ENCODE measurements at places on chromosomes 11 and 22. TPM values are rescaled to one million over a fixed set of nuclear protein-coding genes. Genes with fewer than 3 reads are reported as not detected.

The MISFA gene
- 0.93 TPM for total RNA-seq

The DUSP8 gene
- total RNA-seq: 1.1 TPM

The OR52K2 gene
- total RNA-seq: not detected

The DTX4 gene
- total RNA-seq: 0.16 TPM

The CASP5 gene
- not detected for total RNA-seq

The MAPK8IP1 gene
- 0.57 TPM for total RNA-seq

The VWCE gene
- 19.6 TPM for total RNA-seq

The OR10A2 gene
- not detected for total RNA-seq

The TMPRSS6 gene
- total RNA-seq: 27.8 TPM

The CARD18 gene
- total RNA-seq: not detected

The SYT7 gene
- not detected for total RNA-seq

The E2F8 gene
- total RNA-seq: 35.8 TPM

The INPPL1 gene
- 132 TPM for total RNA-seq

DNA sequence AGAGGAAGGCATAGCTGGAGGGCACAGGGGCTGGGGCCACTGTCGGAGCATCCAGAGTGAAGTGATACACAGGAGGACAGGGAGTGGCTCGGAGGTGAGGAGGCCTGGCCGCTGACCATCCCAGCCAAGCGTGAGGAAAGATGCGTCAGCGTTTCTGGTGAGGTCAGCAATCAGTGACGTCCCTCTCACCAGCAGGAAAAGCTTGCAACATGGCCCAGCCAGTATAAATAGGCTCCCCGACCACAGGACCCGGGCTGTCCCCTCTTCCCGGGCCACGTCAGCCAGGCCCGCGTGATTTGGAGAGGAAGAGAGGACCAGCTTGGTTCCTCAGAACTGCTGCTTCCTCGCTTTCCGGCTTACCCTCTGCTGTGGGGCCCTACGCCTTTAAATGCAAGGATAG is 4.2 kb upstream of the OSM start:
- no peak for DNase-seq

DNA sequence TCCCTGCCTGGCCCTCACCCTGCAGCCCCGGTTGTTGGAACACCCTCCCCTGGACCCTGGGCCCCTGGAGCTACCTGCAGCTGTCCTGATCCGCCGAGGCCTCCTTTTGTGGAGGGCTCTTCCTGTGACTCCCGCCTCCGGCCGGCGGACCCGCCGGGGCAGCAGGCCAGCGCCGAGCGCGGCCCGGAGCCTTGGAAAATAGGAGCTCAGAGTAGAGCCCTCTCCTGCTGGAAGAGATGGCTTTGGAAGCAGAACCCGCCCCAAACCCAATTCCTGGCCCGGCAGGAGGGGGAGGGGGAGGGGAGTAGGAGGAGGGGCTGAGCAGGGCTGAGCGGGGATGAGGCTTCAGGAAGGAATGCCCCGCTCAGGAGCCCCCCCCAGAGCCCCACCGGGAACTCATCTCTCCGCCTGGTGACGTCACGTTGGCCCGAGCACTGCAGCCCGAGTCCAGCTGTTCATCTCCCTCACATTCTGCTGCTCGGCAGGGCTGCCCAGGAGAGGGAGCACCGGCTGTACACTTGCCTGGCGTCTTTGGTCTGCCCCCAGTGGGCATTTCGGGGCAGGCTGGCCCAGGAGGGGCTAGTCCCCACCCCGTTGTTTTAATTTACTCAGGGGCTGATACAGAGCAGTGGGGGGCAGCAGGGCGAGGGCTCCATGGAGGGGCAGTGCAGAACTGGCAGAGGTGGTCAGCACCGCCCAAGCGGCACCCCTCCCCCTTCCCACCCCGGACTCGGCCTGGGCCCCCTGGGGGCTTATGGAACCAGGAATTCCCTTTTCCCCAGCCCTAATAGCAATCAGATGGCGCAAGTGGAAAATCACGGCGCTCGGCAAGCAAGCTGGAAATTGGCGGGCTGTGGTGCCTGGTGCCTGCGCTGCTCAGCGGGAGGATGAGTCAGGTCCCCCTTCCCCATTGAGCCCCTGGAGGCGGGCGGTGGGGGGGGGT is at the start of gene MRGPRF:
Gene MRGPRF (minus strand): TSS at position 238 of the 943 bp plus-strand sequence. CDS start 3,345 bp downstream, outside the sequence.
- no peak for DNase-seq

- no peak for DNase-seq
Observed at GRCh38 chr11:124791626-124792341, 8.4 kb downstream of the MSANTD2 start.

GRCh38 chr11:44974402-44975000 is 23.8 kb upstream of the TP53I11 start:
- DNase-seq: no peak

DNA sequence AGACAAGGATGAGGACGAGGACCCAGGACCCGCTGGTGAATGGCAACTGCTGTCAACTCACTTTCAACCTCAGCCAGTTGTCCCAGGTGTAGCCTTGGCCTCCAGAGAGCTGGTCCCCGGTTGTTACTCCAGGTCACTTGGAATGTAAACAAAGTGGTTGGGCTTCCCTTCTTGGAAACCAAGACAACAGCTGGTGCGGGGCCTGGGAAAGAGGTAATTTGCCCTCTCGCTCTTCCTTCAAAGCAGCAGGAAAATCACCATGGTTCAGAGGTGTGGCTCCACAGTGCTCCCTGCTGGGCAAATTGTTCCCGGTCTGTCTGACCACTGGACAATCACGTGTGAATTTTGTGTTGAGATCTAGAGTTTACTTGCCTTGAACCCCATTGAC is 15.0 kb downstream of the SLC1A2 start:
- no peak for DNase-seq

GRCh38 chr22:50599816-50600455 is 657 bp upstream of the MAPK8IP2 start:
- DNase-seq: peak; percentile 83

DNA sequence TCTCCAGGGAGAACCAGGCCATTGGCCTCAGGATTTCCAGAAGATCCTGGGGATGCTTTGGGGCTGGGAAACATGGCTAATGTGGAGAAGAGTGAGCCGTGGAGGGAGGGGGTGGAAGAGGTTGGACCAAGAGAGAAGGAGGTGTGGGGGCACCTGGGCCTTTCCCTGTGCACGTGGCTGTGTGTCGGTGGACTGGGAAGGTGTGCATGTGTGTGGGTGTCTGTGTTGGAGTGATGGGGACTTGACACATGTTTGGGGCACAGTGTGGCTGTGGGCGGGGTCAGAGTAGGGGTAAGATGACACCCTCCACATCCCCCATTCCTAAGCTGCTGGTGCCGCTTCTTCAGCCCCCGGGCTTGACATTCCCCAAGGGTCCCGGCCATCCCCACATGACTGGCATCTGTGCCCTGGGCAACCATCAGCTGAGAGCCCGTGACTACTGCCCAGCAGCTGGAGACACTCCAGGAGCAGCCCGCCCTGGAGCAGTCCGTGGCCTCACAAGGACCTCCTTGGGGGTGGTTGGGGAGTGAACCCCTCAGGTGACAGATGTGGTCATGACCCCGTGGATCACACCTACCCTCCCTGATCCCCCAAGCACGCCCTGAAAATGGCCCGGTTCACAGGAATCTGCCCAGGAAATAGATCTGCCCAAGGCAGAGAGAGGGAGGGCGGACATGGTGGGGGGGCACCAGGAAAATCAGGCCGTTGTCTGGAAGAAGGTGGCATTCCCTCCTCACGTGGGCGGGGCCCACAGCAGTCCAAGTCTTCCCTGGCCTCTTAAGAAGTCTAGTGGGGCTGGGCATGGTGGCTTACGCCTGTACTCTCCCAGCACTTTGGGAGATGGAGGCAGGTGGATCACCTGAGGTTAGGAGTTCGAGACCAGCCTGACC is 34.8 kb upstream of the SOX10 start:
- no peak for DNase-seq

DNA sequence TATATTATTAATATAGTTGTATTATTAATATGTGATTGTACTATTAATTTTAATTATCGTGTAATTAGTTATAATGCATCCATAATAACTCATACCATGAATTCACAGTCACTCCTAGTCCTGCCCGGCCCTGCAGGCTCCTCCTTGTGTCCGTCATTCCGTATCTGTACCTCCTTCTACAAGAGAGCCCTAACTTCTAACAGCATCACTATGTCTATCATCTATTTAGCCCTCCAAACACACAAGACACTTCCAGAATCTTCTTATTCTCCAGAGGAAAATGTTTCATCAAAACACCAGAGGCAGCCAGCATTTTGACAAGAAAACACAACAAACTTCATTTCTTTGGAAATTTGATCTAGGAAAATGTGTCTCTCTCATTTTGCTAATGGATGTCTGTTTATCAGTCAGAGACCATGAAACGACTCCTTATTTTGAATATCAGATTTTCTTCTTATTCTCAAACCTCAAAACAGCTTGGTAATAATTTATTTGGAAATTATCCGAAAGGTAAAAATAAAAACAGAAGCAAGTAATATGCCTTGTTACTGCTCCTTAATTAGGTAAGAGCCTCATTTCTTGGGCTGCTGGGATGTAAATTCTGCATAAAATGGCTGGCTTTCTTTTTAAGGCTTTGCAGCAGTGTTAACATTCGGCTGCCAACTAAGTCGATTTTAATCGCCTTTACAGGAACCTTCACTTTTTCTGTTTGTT is 23.1 kb upstream of the SEPTIN5 start:
- DNase-seq: no peak

DNA sequence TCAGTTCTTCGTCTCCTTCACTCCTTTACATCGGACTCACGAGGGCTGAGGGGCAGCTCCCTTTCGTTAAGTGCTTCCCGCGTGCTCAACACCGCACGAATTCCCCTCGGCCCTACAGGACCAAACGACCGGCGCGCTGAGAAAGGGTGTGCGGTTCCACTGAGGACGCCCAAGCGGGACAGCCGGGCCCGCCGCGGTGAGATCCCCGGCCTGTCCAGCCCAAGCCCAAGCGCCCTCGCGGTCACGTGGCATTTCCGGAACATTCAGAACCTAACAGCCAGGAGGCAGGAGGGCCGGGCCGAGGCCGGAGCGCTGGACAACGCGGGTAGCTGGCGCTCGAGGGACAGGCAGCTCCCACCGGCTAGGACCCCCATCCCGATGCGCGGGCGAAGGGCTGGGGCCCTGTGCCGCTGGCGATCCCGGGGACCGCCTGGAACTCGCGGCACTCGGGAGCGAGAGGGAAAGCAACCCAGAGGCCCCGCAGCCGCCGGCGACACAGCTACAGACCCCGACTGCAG is 737 bp upstream of the STIP1 start:
- no peak for DNase-seq

GRCh38 chr11:67648140-67648795 is 2.3 kb downstream of the ACY3 start:
- DNase-seq: no peak

DNA sequence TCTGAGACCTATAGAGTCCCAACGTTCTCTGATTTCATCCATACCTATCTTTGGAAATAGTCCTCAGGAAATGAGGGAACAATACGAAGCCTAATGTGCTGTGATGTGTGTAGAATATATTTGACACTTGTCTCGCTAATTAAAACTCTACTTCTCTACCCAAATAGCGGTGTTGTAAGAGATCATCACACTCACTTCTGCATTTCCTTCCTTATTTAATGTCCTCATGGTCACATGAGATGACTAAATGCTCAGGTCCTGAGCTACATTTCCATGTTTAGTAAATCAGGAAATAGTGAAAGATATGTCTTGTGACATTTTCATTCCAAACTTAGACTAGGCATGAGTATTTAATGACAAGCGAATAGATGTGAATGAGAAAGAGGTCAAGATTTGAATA is 112.3 kb downstream of the MAML2 start:
- DNase-seq: no peak

DNA sequence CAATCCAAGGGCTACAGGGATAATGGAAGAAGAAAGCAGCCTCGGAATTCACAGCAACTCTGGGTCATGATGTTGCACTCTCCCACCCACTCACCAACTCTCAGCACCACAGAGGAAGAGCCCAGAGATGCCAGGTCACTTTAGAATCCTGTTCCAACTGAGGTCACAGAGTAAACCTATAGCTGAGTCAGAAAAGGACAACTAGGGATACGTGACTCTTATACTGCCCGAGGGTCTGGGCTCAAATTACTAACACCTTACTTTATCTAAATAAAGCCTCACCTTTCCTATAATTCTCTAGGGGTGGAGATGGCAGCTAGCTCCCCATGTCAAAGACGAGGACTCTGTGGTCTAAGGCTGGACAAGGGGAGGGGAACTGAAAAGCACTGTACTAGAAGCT is 24.6 kb downstream of the IL18BP start:
- no peak for DNase-seq

- DNase-seq: no peak
Observed at GRCh38 chr11:104000798-104001197, 35.6 kb upstream of the DDI1 start.

GRCh38 chr22:23512348-23512705 is 67.8 kb downstream of the IGLL1 start:
- no peak for DNase-seq

GRCh38 chr11:100602716-100603115 is 84.4 kb upstream of the ARHGAP42 start:
- DNase-seq: no peak

GRCh38 chr11:131506348-131506747 is 135.9 kb downstream of the NTM start:
- no peak for DNase-seq

GRCh38 chr11:113168354-113169342 is 145.7 kb upstream of the TTC12 start:
- DNase-seq: no peak

GRCh38 chr11:10902301-10903063 is 44.6 kb upstream of the ZBED5 start:
- DNase-seq: no peak

GRCh38 chr22:31055117-31055634 is 25.9 kb upstream of the SMTN start:
- DNase-seq: no peak

DNA sequence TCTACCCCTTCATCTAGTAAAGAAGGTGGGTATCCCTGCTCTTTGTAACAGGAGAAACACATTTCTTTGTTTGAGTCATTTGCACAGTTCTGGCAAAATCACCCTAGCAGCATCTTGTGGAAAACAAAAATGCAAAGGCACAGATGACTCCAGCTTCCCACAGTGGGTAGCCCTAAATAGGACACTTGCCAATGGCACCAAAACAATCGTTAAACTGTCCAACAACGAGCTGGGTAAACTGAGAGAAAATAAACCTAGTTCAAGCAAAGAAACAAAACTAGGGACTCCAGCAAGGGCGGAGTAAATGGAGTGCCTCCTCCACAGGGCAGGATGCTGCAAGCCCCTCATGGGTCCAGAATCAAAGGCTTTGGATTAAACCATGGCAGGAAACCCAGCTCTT is 239.5 kb downstream of the NTM start:
- DNase-seq: no peak

DNA sequence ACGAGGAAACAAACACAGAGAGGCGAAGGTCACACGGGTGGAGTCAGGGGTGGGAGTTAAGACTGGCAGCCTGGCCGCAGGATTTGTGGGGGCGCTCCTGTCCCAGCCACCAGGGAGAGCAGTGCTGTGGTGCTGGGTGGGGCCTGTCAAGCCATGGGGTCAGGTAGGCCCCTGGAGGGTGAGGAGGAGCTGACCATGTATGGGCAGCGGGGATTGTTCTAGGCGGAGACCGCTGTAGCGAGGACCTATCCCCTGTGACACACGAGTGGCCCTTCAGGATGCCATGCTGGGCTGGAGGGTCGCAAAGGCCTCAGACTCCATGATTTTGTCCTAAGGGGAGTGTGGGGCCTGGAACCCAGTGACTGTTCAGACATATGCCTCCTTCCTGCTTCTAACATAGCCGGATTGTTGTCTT is 1.6 kb upstream of the RPS19BP1 start:
- no peak for DNase-seq

Data from activated naive CD4-positive, alpha-beta T cell treated with anti-CD3 and anti-CD28 coated beads, Interleukin-2, amount 50 U/mL, for 72 hours (primary cell).